ENCODE measurements at places on chromosomes 3 and 15.

GRCh38 chr3:124860599-124860998 is 26.6 kb downstream of the ITGB5 start:
- peak; percentile 98 for DNase-seq

DNA sequence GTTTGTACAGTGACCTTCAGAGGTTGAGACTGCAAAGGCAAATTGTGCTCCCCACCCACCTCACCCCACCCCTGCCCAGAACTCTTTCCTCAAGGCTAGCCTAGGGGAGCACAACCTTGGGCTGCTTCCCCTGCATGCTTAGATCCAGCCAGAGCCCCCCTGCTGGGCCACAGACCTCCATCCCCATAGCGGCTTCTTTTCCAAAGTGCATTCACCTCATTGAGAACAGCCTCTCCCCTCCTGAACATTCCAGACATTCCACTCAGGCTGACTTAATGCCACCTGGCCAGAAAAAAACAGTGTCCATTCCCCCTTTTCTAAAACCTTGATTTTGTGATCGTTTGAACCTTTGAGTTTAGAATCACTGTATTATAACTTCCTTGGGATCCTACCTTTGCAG is 124.4 kb upstream of the TOPAZ1 start:
- no peak for DNase-seq

DNA sequence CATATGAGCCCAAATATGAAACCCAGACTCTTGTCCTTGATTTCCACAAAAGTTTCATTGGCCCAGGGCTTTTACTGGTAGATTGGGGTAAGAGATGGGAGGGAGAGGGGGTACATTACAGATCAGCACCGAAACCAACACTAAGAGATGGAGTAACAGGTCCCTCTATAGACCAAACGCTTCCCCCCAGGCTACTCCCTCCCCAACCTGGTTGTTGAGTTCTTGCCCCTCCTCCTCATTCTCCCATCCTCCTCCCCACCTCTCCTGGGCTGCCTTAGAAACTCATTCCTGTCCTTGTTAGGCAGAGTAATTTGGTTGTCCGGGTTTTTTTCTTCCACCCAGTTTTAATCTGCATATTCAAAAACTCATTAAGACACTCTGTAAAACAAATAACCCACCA is 74.1 kb downstream of the MESD start:
- DNase-seq = no peak

DNA sequence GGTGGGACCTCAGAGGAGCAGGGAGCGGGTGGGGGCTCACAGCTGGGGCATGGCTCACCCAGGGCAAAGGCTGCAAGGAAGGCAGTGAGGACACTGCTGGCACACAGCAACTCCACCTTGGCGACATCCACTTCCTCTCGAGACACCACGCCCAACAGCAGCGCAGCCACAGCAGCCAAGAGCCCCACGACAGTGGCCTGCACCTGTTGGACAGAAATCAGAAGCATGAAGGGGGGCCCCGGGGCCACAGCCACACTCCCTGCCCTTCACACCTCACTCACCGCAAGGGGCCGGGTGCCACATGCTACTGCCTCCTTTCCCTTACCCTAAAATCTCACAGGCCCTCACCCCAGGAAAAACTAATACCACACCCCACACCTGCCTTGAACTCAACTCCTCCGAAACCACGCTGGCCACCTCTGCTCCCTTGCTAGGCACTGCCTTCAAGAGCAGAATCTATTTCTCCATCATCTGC is 57.3 kb downstream of the ROPN1B start:
- no peak for DNase-seq

- peak; percentile 64 for DNase-seq
Observed at GRCh38 chr3:173993299-173993698, 595.8 kb downstream of the NLGN1 start.

GRCh38 chr3:197353001-197353866 is 54.8 kb upstream of the DLG1 start:
- no peak for DNase-seq

DNA sequence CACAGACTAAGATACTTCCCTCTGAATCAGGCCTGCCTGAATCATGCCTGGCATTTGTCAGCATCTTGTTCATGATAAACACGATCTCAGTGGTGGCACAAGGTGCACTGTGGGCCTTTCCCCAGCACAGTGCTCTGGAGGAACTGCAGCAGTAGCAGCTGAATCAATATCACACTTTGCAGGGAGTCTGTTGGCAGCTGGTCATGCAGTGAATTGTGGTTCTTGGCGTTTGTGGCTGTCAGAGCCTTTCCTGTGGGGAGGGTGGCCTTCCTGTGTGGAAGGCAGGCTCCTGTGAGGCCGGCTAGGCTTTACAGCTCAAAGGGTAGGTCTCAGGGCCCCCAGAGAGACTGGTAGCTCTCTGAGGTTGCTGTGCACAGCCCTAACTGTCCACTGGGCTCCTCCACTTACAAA is 54.4 kb upstream of the TLE3 start:
- peak; percentile 32 for DNase-seq

DNA sequence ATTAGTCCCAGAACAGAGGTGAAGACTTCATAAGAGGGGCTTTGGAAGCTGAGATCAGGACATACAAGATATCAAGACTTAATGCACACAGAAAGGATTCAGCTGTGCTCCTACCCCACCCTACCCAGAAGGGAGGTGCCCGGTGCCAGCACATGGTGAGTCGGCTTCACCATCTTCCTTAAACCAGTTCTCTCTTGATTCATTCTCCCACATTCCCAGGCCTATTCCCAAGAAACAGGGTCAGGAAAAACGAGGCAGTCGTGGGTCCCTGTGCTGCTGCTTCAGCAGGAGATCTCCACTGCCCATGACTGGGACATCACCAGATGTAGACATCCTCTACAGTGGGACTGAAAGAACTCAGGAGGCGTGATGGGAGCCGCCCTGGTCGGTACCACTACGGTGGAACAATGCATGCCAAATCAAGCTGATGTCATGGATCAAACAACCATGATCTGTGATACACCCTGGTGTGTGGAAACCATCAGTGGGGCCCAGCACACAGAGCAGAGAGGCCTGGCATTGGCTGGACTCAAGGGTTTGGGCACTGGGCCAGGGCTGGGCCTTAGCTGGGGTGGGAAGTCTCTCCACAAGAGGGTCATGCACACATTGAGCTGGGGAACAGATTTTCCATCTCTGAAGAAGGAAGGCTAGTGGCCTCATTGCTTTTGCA is 41.9 kb downstream of the CCDC12 start:
- DNase-seq = peak; percentile 20

GRCh38 chr15:101264011-101264410 is 12.2 kb upstream of the CHSY1 start:
- DNase-seq = peak; percentile 73

DNA sequence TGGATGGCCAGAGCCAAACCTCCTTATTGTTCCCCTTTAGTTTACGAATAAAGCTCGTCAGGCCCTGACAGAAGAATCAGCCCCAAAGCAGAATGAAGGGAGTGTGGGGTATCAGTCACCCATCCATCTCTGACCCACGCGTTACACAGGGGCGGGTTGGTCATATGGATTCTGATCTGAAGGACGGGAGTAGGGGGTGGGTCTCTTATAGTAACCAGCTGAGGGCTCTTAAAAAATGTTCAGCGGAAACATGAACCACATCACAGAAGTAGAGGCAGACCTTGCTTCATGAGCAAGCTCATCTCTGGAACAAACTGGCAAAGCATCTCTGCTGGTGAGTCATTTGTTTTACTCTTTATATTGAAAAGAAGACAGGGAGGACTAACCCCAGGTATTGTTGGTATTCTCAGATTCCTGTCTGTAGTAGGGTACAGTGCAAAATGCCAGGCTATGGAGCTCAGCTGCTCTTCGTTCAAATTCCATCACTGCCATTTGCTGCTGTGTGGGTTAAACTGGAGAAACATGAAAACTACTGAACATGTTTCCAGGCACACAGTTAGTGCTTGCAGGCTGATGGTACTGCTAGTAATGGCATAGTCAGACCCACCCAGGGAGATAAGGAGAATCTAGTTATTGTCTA is at the start of gene CXCR6:
CXCR6 (plus strand) TSS at position 258 of the 640 bp plus-strand sequence. CDS start 3,018 bp downstream, outside the sequence.
- DNase-seq = peak; percentile 55

- peak; percentile 72 for DNase-seq
Observed at GRCh38 chr3:150599611-150600297, 3.4 kb upstream of the SELENOT start.

- DNase-seq = peak; percentile 81
Observed at GRCh38 chr3:115074502-115074901, 72.6 kb downstream of the ZBTB20 start.

DNA sequence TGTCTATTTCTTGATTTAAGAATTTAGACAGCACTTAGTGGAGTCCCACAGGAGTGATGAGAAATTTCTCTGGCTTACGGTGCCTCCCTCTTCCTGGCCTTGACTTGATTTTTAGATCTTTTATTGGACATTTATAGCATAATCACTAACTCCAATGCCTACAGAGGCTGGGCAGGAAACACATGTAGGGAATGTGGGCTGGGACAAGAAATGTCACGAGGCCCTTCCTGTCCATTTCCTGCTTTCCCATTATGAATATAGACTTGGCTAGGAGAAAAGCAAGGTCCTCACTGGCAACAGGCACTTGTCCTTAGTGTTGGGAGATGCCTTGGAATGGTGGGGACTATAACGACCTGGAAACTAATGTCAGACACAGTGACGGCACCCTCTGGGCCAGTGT is 100.3 kb downstream of the MYLK start:
- DNase-seq = no peak

All from iris pigment epithelial cell (primary cell).